ENCODE measurements at places on chromosomes 16 and 17. TPM values are rescaled to one million over a fixed set of nuclear protein-coding genes. Genes with fewer than 3 reads are reported as not detected.

Gene DOC2A
- total RNA-seq, result 1.9 TPM

Gene SULT1A1
- total RNA-seq, result 20.7 TPM

Gene PCGF2
- 62.2 TPM for total RNA-seq

Gene PSMB3
- total RNA-seq, result 156 TPM

Gene KRTAP3-1
- not detected for total RNA-seq

Gene GFAP
- total RNA-seq, result 1.4 TPM

Gene SDR42E1
- total RNA-seq, result 15.0 TPM

Gene SLC16A11
- 2.1 TPM for total RNA-seq

Gene OTOP3
- not detected for total RNA-seq

Gene IL21R
- total RNA-seq, result 3.0 TPM

Gene KRT9
- not detected for total RNA-seq

Gene HOXB6
- total RNA-seq, result 90.2 TPM

Gene RNU2-1
- 9,871 TPM for total RNA-seq

Gene KRTAP4-9
- total RNA-seq, result not detected

Measured in kidney (tissue), 22 donors.